ENCODE measurements at places on chromosomes 2 and 18.

DNA sequence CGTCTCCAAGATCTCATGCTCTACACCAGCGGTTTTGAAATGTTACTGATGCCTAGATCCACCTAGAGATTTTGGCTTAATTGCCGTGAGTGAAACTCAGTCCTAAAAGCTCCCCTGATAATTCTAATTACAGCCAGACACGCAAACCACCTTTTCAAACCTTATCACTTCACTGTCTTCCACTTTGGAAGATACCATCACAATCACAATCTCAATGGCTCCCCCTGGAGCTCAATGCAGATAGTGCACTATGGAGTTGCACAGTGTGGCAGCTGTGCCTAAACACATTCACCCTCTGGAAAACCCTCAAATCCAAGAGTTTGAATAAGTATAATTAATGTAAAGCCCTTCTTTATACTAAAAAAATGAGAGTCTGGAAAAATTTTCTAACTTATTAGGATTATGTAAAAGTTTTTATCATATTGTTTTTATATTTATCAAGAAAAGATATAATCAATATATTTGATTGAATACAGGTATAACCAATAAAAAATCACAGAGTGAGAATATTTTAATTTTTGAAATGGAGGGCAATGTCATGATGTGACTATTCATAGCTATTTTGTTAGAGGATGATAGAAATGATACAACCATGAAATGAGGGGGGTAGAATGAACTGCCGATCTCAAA is 102.9 kb upstream of the SLC8A1 start:
- no peak for DNase-seq

DNA sequence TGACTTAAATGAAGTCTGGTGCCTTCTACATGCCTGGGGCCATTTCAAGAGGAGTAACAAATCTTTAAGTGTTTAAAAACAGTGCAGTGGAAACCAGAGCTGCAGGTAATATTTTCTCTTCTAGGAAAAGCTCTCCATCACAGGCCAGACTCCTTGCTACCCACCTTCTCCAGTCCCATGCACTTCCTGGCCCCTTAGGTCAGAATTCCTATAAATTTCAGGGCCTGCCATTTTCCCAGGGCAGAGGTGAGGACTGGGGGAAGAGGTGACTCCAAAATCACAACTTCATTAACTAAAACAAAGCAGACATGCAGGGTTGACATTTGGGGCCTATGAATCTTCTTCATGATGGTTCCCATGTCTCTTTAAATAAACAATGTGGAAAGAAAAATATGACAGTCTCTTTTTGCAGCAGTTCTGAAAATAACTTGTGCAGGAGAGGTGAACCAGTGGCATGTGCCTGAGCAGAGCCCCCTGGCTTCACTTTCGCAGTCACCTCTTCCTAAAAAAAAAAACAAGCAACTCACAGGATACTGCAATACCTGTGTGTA is 63.7 kb upstream of the TANC1 start:
- DNase-seq = no peak

GRCh38 chr2:127733816-127734537 is 32.7 kb downstream of the SFT2D3 start:
- no peak for DNase-seq

DNA sequence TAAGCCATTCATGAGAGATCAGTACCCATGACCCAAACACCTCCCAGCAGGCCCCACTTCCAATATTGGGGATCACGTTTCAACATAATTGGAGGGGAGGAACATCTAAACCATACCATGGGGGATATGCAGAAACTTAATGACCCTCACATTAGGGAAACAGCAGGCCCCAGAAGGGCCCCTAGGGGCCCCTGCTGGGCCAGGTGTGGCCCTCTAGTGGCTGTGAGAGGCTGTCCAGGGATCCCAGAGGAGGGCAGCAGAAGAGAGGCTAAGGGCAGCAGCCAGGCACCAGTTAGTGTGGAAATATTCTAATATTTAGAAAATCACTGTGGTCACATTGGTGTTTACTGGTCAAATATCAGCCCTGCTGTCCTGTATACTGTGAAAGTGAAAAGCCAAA is 49.3 kb upstream of the ANKRD44 start:
- no peak for DNase-seq

DNA sequence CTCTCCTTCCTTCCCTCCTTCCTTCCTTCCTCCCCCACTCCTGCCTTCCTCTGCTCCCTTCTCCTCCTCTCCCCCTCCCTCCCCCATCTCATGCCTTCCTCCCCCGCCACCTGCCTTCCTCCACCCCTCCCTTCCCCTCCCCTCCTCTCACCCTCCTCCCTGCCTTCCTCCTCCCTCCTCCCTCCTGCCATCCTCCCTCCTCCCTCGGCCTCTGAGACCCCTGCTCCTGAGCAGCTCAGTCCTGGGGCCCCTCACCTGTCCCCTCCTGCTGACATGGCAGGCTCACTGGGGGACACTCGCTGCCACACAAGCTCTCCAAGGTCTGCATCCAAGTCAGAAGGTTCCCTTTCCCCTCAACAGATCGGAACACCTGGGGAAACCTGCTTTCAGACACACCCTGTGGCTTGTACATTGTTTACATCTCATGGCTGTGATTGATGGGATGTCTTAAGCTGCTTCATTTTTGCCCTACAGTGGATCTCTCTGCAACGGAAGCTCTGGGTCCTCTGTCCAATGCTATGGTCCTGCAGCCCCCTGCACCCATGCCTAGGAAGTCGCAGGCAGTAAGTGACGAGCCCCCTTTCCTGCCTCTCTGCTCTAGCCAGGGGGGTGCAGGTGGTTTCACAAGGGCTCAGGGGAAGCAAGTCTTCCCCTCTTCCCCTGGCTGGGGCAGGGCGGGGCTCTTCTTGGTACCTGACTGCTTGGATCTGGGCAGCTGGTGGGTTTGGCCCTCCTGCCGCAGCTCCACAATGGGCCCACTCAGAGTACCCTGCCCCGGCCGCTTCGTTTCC is 22.9 kb downstream of the ITGB1BP1 start:
- no peak for DNase-seq

GRCh38 chr2:209401788-209402187 is 22.1 kb upstream of the MAP2 start:
- DNase-seq = no peak

All from activated CD4-positive, CD25-positive, alpha-beta regulatory T cell treated with anti-CD3 and anti-CD28 coated beads, Interleukin-2, amount 50 U/mL, for 16 hours (primary cell).